ENCODE measurements at places on chromosomes 11 and 22.

DNA sequence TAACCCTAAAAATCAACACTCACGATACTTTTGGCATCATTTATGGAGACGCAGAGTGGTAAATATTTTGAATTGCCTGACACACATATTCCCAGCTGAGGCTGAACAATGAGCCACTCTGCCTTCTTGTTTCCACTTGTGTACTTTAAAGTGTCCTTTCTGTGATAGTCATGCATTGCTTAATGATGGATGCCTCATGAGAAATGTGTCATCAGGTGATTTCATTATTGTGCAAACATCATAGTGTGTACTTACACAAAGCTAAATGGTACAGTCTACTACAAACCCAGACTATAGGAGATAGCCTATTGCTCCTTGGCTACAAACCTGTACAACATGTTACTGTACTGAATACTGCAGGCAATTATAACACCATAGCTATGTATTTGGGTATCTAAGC is 44.2 kb downstream of the MRE11 start:
- no peak for DNase-seq

- no peak for DNase-seq
Observed at GRCh38 chr22:40502919-40503318, 132.5 kb downstream of the SGSM3 start.

GRCh38 chr22:37982938-37983859 is 1.2 kb downstream of the SOX10 start:
- peak; percentile 54 for DNase-seq

GRCh38 chr11:67776852-67777520 is 102.6 kb upstream of the ALDH3B2 start:
- DNase-seq, result no peak

Measured in right kidney (tissue), 9 donors.